ENCODE measurements at places on chromosomes 2 and 18.

GRCh38 chr18:48987821-48988220, 37.1 kb upstream of the SMAD7 start:
- no peak for DNase-seq

DNA sequence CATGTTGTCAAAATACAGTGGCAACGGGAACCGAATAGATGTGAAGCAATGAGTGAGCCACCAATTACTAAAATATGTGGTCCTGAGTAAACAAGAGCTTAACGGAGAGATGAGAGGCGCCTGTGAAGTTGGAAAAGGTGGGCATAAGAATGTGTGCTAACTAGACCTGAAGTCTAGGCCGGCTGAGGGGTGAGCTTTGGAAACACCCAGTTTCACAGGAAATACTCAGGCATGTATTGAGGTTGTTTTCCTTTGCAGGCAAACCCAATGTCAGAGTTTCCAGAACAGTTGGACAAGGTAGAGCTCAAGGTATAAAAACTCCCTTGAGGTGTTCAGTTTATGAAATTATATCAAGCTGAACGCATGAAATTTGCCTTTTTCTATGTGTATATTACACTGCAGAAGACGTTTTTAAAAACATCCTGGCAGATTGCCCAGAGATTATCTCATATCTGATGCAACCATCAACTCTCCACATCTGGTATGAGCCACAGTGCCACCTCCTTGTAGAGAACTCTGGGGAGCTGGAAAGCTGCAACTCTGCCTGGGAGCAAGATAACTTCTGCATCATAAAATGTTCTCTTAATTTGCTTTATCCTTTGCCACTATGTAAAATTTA, 3.9 kb upstream of the WDSUB1 start:
- DNase-seq: peak; percentile 53

DNA sequence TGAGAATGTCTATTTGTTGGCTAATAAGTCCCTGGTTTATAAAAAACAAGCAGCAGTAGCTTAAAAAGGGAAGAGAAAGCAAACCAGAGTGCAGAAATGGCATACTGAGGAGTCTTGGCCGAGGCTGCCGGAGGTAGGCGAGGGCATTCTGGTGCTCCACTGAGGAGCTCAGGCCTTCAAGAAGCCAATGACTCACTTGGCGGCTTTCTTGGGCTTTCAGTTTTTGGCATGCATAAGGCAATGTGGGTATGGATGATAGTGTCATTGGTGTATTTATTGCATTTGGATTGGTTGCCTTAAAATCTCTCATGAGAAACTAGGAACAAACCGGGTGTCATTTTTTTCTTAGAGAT, 119.6 kb upstream of the ARL5A start:
- DNase-seq: no peak

GRCh38 chr18:76565238-76566173, 70.5 kb upstream of the ZNF516 start:
- DNase-seq: peak; percentile 51

- DNase-seq: no peak
Observed at GRCh38 chr2:172927641-172928357, 147.8 kb upstream of the MAP3K20 start.

DNA sequence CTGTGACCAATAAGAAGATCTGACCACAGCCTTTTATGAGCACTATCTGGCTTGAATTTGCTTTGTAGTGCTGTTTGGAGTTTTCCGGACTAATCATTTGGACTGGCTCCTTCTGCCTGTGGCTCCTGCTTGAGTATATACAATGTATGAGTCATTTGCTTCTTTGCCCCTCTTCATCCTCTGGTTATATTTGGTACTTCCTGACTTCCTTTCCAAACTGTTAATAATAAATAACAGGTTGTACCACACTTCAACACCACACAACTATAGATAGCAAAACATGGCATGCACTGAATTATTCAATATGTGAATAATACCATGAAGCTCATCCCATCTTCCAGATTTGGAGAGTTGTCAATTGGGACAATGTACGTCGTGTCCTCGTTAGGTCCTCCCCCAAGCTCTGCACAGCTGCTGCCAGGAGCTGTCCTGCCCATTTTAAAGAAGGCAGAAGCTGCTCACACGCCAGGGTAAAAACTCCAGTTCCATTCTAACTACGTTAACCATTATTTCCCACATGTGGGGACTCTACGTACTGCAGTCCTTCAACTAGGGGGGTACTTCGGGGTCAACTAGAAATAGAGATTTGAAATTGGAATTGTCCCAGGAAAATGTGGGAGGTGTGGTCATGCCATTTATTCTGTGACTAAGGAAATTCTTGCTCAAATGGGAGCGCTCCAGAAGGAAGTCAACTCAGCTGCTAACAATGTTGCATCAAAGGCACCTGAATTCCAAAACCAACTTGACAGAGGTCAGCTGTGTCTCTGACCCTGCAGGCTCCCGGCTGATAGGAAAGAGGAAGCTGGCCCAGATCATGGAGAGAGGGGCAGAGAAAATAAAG, 38.1 kb downstream of the ST8SIA5 start:
- peak; percentile 96 for DNase-seq

GRCh38 chr2:94970353-94970752, 55.2 kb upstream of the MAL start:
- DNase-seq: no peak

DNA sequence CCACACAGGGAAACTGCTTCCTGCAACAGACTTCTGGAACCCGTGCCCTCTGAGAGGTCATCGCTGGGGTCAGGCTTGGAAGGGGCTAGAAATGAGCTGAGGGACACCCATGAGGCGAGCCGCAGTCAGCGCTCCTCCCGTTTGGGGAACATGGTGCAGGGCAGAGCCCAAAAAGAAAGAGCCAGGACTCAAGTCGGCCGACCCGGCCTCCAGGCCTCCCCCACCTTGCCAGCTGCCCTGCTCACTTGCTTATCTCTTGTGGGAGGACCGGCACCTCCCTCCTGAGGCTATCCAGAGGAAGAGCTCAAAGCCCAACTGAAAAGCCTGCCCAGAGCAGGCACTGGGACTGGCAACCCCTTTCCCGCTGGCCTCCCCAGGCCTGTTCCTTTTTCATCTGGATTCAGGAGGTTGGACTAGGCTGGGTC, 43.6 kb downstream of the SCTR start:
- no peak for DNase-seq

- no peak for DNase-seq
Observed at GRCh38 chr2:61074100-61074499, 8.4 kb downstream of the SANBR start.

DNA sequence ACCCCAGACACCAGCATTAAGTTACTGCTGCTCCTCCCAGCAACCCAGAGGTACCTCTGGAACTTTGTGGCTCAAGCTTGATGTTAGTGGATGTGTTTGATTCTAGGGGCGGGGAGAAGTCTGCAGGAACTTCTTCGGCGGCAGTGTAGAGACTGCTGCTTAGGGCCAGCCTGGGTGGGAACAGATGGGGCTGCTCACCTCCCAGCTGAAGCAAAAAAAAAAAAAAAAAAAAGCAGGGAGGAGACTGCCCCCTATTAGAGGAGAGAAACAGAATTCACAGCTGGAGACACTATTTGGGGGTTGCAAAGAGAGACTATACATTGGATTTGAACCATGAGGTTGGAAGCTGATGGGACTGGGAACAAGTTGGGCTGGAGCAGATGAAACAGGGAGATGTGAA, 28.6 kb upstream of the FAM136A start:
- DNase-seq: no peak

DNA sequence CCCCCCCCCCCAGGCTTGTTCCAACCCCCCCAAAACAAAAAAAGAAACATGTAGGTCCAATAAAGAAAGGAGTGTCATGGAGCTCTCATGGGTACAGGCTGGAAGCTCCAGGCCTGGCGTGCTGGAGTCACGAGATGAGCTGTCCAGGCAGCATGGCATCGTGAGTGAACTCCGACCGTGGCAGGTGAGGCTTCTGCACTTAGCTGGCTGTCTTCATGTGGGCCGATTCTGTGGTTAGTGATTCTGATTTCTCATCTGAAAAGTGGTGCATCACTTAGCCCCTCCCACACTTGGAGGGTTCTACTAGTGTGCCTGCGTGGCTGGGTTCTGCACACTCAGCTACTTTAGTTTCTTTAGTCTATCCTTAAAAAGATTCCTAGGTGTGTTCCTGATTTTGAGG, 126.4 kb upstream of the MGAT5 start:
- no peak for DNase-seq

- DNase-seq: no peak
Observed at GRCh38 chr2:46576875-46577274, 97.5 kb downstream of the TMEM247 start.

DNA sequence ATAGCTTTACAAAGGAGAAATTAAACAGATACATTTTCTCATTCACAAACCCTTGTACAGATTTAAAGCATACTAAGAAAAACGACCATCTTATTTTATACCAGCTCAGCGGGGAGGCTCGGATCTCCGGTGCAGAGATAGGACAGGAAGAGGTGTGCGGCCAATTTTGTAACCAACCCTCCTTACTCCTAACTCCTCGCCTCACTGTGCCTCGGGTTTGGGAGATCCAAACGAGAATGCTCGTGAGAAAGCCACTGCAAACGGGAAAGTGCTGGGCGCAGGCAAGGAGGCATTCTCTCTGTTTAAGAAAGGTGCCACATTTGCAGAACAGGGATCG, 1.2 kb downstream of the KDSR start:
- DNase-seq: no peak

All from kidney capillary endothelial cell (primary cell).